CD4-positive, alpha-beta T cell treated with Interleukin-2 at 100 ng/mL for 4 hours (primary cell): ENCODE measurements at places on chromosomes 5 and 9.

DNA sequence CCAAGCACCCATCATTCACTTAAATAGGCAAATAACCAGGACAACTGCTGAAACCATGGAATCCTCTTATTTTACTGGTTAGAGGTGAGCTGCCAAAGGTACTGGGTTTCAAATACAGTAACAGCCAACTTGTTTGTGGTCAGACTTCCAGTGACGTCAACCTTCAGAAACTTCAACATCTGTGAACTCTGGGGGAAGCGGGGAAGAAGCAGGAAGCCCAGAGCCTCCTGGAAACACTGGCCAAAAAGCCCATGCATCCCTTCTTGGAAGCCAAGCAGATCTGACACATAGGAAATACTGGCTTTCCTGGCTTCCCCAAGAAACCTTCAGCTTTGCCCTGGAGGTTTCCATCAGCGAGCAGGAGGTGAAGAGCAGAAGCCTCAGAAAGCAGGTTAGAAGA, 4.9 kb upstream of the FRRS1L start:
- DNase-seq: no peak

DNA sequence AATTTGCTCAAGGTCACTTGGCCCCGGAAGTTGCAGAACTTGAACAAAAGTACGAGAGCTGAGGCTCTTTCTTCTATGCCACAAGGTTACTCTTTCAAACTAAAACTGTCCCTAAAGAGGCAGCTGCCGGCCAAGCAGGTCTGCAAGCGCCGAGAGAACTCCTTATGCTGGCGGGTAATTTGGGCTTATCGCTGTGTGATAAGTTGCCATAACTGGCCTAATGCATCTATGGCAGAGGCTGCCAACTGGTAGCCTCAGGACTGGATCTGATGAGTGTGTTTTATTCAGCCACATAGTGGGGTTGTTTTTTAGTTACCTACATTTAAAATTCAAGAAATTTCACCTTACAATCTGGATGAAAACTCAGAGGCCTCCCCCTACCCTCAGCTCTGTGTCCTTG, 68.1 kb upstream of the SPOCK1 start:
- DNase-seq: no peak

- no peak for DNase-seq
Observed at GRCh38 chr5:177465044-177465443, 8.4 kb downstream of the DBN1 start.

DNA sequence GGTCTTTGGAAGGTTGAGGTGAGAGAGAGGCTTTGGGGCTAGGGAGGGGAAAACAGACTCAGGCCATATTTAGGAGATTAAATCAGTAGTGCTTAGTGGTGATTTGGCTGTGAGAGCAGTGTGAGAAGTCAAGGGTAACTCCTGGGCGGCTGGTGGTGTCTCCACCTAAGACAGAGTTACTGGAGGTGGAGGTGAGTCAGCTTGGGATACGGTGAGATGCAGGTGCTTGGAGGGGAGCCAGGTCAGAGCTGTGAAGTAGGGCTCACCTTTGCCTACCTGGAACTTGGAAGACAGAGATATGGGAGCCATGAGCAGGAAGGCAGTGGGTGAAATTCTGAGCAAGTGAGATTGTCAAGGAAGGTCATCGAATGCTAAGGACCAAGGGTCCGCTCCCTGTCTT, 24.5 kb downstream of the RGS3 start:
- DNase-seq: no peak

DNA sequence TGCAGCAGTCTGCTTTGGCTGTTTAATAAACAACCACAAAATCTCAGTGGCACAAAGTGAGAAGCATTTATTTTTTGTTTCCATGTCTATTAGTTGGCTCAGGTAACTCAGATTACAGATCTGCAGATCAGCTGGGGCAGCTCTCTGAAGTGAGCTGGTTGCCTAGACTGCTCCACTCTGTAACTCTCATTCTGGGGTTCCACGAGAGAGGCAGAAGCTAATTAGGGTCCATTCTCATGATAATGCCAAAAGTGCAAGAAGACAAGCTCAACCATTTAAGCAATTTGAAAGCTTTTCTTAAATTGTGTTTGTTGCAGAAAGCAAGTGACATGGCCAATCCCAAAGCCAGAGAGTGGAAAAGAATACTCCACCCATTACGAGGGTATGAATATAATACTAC, 13.2 kb downstream of the MEIKIN start:
- no peak for DNase-seq

DNA sequence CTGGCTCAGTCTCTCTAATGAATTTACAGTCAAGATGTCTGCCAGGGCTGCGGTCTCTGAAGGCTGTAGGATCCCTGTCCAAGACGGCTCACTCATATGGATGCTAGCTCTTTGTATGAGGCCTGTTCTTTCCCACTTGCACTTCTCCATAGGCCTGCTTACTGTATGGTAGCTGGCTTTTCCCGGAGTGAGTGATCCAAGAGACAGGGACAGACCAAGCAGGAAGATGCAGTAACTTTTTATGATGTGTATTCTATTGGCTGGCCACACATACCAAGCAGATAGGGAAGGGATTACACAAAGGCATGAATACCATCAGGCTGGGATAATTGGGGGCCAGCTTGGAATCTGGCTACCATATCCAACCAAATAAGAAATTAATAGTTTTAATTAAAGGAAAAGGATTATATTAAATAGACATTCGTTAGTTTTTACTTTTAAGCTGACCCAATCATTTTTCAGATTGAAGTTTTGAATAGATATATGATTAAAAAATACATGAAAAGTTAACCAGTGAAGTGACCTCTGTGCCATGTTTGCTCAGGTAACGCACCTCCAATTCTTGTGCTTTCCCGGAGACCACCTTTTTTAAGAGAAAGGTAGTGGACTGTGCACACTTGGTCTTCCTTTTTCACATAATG, 20.6 kb downstream of the NSD1 start:
- no peak for DNase-seq

GRCh38 chr5:151023651-151024050, 3.3 kb downstream of the GPX3 start:
- DNase-seq: no peak

GRCh38 chr5:32859211-32859641, 148.1 kb downstream of the NPR3 start:
- DNase-seq: no peak

DNA sequence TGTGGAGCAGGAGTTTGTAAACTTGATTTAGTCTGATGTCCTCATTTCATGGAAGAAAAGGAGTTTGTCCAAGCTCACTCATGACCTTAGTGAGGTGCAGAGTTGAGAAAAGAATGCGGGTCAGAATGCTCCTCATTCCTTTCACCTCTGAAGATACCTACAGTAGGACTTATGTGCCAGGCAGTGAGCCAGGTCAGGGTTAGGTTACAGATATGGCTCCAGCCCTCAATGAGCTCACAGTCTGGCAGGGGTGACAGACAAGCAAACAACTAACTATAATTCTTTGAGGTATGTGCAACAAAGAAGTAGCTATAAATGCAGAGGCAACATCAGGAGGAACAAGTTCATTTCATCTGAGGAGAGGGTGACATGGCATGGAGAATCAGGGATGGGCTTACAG, 102.5 kb downstream of the SPATA31D1 start:
- no peak for DNase-seq

- DNase-seq: no peak
Observed at GRCh38 chr5:34787035-34787434, 51.9 kb upstream of the TTC23L start.
